ENCODE measurements at places on chromosomes 4 and X.

GRCh38 chr4:2419814-2420213, 1.1 kb downstream of the CFAP99 start:
- no peak for DNase-seq

DNA sequence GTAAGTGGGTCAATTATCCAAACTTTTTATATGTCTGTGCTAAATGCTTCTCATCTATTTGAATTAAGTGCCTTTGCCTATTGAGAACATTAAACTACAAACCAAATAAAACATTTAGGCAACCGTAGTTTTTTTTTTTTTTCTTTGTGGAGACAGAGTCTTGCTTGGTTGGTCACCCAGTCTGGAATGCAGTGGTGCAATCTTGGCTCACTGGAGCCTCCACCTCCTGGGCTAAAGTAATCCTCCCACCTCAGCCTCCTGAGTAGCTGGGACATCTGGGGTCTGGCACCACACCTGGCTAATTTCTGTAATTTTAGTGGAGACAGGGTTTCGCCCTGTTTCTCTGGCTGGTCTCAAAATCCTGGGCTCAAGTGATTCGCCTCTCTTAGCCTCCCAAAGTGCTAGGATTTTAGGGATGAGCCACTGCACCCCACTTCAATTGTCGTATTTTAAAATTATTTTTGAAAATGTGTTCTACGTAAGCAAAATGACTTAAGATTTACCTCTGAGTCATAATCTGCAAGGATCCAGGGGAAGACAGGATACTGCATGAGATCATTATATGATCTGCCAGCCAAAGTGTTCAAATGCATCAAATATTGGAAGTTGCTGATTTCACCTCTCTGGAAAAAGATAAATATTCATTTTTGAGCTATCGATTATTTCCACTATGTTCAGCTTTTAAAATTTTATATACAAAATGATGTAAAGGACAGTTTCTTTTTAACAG, 125.6 kb downstream of the CDS1 start:
- no peak for DNase-seq

DNA sequence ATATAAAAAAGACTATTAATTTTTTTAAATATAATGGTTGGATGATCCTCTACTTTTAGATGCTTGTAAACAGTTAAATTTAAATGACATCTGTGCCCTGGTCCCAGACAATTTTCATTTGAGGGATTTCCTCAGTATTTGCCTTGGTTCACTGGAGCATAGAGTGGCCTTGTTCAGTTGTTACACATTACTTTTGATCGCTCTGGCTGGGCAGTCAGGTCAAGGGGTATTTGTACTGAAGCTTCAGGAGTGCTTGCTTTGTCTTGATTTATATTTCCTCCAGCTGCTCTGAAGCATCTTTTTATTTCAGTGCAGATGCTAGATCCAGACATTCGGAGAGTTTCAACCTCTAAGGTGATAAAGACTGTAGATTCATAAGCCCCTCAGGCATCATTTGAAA, 50.0 kb downstream of the COMMD8 start:
- no peak for DNase-seq

DNA sequence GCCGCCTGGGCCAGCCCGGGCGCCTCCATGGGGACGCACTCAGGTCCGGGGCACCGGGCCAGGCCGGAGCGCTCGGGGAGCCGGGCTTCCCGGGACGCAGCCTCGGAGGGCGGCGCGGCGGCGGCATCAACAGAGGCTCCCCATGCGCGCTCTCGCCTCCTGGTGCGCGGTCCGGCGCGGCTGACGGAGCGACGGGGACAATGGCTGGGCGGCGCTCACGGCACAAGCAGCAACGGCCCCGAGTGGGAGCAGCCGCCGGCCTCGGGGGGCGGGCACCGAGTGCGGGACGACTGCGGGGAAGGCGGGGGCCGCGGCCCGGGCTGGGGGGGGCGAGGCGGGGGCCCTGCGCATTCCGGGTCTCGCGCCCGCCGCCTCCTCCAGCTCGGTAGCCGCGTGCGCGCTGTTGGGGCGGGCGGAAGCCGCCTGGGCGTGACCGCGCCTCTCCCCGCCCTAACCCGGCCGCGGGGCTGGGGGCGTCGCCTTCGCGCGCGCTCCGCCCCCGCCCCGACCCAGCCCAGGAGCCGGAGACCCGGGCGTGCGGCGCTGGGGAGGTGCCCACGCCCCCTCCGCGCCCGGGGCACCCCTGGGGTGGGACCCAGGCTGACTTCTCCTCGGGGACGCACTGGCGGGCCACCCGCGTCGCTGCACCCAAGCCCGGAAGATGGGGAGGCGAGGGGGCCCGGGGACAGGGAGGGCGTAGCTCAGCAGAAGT, at the start of gene PRKX:
Gene PRKX (minus strand): TSS at position 425 of the 712 bp plus-strand sequence. CDS start 396 bp downstream, at position 29.
- peak; percentile 52 for DNase-seq

- no peak for DNase-seq
These were observed 69.2 kb downstream of the HEPH start for GRCh38 chrX:66233209-66233608.

GRCh38 chr4:183589461-183590099, 69.4 kb downstream of the RWDD4 start:
- DNase-seq = peak; percentile 55

DNA sequence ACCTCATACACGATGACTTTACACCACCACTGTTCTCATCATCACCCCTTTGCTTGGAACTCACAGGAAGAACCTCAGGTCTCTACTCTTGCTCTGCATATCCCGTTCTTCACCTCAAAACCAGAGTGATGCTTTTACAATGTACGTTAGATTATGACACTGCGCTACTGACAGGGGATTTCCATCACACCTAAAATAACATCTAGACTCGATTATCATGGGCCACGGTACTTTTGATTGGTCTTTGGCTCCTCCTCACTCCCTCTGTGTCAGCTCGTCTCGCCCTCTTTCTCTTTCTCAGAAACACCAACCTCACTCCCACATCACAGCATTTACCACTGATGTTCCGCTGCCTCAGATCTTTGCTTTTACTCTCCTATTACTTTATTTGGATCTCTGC, 172.4 kb downstream of the TLL1 start:
- DNase-seq = no peak

- no peak for DNase-seq
These were observed 20.2 kb downstream of the GLRA3 start for GRCh38 chr4:174808836-174809235.

GRCh38 chr4:53563824-53564223, 27.5 kb downstream of the LNX1 start:
- peak; percentile 98 for DNase-seq

- DNase-seq = no peak
These were observed 171.4 kb downstream of the MSL3 start for GRCh38 chrX:11929476-11929875.

Measured in fibroblast of lung (primary cell).